Stimulated activated CD8-positive, alpha-beta memory T cell treated with anti-CD3 and anti-CD28 coated beads, Interleukin-7, amount 100 ng/mL, for 1 hour (primary cell): ENCODE measurements at places on chromosomes 12 and 14.

- DNase-seq: no peak
These were observed 12.9 kb downstream of the VASH1 start for GRCh38 chr14:76773956-76774820.

GRCh38 chr12:121697093-121697698 is 15.4 kb upstream of the TMEM120B start:
- no peak for DNase-seq

DNA sequence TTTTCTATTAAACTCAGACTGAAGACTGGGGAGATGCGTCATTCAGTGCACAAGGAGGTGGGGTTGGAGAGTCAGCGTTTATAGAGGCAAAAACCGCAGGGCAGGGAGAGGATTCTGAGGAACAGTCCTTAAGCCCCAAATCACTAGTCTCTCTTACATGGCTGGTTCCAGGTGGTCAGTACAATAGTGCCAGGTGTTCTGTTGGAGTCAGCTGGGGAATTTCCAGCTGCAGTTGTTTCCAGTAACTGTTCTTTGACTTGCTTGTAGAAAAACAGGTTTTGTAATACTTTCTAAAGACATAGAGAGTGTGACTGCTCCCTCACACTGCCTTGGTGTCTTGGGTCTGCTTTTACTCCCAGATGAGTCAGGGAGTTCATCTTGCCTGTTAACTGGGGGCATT is 192.2 kb downstream of the TMTC3 start:
- DNase-seq: no peak

DNA sequence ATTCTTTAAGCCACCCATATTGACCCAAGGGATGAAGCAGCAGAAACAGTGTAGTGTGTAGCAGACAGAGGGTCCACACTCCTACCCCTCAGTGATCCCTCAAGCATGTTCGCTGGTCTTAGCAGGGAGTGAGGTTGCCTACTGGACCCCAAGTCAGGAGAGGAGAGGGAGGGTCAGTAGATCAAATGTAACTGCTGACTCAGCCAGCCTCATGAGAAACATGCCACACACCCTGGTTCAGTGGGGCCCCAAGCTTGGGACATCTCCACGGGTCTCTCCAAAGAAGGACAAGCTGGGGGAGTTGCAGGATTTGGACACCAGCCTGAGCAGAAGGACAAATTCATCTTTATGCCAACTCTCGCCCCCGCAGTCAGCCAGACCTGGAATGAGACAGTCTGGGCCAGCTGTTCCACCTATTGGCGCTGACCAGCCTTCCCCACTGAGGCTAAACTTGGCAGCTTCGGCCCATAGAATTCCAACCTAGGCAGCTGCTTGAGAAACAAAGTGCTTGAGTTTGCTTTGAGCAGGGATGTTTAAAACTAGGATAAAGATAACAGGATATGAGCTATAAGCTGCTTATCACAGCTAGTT is 66.0 kb upstream of the ACTN1 start:
- no peak for DNase-seq

DNA sequence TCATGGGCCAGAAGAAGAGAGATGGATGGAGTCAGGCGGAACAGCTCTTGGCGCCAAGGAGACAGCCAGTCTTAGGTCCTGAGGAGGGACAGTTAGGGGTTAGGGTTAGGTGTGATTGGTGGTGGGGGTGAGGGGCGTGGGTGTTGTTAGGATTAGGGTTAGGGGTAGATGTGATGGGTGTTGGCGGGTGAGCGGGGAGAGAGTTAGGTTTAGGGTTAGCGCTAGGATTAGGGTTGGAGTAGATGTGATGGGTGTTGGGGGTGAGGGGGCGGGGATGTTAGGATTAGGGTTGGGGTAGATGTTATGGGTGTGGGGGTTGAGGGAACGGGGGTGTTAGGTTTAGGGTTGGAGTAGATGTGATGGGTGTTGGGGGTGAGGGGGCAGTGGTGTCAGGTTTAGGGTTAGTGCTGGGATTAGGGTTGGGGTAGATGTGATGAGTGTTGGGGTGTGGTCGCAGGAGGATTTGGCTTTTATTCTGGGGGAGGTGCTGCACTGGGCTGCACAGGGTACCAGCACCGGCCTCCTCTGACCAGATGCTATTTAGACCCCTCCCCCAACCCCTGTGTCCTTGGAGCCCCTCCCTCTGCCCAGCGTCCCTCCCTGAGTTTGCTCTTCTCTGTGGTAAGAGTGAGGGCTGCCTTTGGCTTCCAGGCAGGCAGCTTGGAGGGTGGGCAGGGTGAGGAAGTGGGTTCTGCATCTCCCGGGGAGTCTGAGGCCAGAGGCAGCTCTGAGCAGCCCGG is 35.6 kb upstream of the FBRSL1 start:
- DNase-seq: no peak
